ENCODE measurements at places on chromosomes 1 and 21.

DNA sequence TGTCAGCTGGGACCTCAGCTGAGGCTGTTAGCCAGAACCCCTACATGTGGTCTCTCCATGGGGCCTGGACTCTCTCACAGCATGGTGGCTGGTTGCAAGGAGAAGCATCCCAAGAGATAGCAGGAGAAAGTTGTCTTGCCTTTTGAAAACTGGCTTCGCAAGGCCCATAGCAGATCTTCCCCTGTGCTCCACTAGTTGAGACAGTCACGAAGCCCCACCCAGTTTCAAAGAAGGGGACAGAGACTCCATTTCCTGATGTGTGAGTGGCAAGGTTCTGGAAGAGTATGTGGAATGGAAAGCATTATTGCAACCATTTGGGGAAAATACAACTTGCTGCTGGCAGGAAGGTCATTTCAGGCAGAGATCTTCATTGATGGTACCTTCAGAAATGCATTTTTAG, 7.5 kb upstream of the CSRP1 start:
- DNase-seq, result no peak

GRCh38 chr1:19439464-19440171, 45.7 kb downstream of the CAPZB start:
- no peak for DNase-seq

DNA sequence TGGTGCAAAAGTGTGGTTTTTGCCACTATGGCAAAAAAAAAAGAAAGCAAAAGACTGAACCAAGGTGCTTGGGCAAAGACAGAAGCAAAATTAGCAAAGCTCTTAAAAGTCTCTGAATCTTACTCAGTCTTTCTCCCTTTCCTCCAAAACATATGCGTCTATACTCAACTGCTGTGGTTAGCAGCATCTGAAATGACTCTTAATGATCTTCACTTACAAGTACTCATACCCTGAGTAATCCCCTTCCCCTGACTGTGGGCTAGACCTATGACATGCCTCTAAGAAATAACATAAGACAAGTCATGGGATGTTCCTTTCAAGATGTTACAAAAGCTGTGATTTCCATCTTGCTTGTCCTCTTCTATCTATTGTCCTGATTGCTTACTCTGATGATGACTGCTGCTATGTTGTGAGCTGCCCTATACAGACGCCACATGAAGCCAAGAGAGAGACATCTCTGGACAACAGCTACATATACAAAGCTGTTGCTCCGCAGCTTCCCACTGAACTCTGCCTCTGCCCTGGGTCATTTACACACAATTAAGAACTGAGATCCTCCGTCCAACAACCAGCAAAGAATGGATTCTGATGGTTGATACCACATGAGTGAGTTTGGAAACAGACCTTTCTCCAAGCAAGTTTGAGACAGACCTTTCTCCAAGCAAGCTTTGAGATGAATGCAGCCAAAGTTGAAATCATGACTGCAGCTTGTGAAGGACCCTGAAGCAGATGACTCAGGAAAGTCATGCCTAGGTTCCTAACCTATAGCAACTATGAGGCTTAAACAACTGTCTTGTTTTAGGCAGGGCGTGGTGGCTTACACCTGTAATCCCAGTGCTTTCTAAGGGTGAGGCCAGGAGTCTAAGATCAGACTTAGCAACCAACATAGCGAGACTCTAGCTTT, 55.2 kb downstream of the PUM1 start:
- no peak for DNase-seq

- DNase-seq, result no peak
Observed at GRCh38 chr1:222909586-222909985, 94.7 kb downstream of the DISP1 start.

- DNase-seq, result no peak
Observed at GRCh38 chr1:61517345-61517744, 207.6 kb downstream of the TM2D1 start.

GRCh38 chr1:22611530-22611947, 24.9 kb upstream of the C1QA start:
- DNase-seq, result peak; percentile 24

DNA sequence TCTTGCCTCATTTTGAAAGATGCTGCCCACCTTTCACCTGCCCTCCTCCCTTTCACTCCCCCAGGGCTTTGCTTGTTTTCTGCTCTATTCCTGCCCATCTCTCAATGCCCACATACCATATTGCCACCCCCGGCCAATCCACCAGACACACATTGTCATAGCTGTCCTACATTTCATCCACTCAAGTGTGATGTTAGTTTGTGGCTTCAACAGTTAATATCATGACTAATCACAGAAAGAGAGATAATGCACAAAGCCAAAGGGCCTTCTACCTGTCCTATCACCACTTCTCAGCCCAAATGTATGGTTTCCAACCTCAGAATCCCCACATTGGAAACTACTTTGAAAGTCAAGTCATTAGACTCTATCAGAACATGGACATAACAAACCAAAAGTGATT, 18.0 kb upstream of the RCSD1 start:
- no peak for DNase-seq

GRCh38 chr1:226980122-226980560, 40.0 kb downstream of the COQ8A start:
- no peak for DNase-seq

DNA sequence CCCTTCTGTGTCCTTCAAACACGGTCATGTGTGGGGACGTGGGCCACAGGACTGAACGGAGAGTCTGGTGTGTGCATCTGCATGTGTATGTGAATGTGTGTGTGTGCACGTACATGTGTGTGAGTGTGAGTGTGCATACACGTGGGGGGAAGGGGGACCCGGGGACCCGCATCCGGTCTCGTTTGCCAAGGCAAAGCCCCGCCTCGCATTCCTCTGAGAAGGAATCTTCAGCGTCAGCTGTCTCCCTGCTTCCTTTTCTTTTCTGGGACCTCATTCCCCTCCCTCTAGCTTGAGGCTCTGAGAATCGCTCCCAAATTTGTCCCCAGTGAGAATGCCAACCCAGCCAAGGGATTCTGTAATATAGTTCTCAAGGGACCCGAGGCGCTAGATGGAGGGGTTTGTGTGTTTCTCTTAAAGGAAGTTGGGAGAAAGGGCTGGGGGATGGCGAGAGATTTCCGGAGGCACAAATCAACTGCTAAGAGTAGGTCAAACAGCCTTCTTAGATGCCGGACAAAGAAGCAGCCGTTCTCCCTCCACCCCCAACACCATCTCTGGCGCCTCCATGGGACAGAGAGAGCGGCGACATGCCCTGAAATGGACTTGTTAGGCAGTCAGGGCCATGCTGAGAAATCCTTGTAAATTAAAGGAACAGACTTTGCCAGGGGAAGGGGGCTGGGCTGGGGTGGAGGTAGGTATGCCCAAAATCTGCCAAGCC, 6.6 kb downstream of the IFFO2 start:
- DNase-seq, result peak; percentile 40

- DNase-seq, result no peak
Observed at GRCh38 chr21:25569084-25569483, 38.2 kb downstream of the MRPL39 start.

GRCh38 chr1:36115200-36115669, 9.8 kb downstream of the COL8A2 start:
- DNase-seq, result no peak

DNA sequence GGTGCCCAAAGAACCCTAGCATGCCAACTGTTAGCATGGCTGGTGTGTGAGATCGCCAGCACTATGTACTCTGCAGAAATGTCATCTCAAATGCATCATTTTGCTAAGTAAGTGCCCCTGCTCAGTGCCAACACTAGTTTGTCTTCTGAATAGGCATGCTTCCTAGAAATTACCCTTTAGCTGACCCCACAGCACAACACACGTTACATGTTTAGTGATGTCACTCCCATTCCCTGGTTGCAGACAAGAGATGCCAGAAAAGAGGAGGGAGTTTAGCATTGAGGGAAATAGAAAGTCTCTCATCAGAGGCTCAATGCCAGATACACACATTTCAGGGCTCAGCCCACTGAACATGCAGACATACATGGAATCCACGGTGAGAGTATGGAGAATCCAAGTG, 9.3 kb upstream of the ST6GALNAC3 start:
- no peak for DNase-seq

GRCh38 chr1:91891454-91891853, 5.5 kb upstream of the TGFBR3 start:
- no peak for DNase-seq

- DNase-seq, result no peak
Observed at GRCh38 chr1:47431534-47431933, 6.3 kb upstream of the FOXD2 start.

- DNase-seq, result no peak
Observed at GRCh38 chr1:160836561-160836960, 26.1 kb downstream of the CD244 start.

DNA sequence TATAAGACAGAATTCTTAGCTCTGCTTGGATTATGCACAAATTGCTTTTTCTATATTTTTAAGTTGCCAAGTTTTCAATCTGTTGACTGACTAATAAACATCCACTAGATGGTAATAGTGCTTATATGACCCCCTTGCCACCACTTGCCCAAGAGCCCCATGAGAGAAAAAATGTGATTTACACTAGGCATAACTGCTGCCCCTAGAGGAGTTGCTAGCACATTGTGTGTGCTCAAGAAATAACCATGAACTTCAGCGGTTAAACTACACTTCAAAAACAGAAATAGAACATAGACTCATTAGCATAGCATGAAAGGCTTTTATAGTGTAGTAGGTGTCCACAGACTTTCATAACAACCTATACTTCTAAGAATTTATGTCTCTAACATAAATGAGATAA, 61.4 kb downstream of the BRINP3 start:
- no peak for DNase-seq

DNA sequence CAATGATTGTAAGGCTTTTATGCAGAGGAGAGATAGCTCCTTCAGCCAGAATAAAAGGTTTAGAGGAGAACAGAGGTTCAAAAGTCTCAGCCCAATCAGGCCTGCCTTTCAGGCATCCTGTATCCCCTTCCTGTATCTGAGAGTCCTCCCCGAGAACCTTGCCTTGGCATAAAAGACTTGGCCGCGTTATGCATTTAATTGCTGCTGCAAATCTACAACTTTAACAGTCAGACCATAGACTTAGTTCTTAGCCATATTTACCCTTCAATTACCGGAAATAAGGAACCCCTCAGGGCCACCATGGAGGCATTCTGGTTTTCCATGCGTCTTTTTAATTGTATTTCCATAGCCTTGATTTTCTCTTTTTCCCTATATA, 18.3 kb upstream of the HYI start:
- DNase-seq, result no peak

GRCh38 chr1:245074232-245074747, 80.5 kb upstream of the KIF26B start:
- no peak for DNase-seq

DNA sequence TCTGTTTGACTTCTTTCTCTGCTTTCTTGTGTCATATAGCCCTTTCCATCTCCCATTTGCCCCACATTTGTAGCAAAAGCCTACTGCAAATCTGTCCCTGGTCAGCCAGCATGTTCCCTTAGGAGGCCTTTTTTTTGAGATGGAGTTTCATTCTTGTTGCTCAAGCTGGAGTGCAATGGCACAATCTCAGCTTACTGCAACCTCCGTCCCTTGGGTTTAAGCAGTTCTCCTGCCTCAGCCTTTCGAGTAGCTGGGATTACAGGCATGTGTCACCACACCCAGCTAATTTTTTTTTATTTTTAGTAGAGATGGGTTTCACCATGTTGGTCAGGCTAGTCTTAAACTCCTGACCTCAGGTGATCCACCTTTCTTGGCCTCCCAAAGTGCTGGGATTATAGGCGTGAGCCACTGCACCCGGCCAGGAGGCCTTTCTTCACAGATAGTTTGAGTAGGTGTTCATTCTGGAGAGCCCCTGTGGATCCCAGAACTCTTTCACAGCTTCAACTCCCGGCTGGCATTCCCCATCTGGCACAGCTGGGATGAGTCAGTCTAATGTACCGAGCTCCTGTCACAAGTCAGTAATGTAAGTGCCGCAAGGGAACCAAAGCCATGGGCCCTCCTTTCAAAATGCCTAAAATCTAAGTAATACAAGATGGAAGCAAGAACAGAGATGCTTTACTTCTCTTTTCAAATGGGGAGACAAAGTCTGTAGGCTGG, 9.4 kb upstream of the NHLH1 start:
- no peak for DNase-seq

DNA sequence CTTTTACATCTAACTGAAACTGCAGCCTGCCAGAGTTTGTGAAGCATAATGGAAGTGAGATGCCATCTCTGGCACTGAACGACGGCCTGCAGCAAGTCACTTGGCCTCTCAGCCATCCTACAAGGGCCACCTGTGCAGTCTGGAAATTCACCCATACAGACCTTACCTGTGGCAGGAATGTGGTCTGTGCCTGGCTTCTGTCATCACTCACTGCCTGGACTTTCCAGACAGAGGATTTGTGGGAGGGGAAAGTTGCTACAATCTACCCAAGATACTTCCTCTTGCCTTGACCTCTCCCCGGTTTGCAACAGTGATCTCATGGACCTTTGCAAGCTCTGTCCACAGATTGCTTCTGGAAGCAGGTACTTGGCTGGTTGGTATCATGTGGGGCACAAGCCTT, 58.4 kb upstream of the ATP1B1 start:
- no peak for DNase-seq

DNA sequence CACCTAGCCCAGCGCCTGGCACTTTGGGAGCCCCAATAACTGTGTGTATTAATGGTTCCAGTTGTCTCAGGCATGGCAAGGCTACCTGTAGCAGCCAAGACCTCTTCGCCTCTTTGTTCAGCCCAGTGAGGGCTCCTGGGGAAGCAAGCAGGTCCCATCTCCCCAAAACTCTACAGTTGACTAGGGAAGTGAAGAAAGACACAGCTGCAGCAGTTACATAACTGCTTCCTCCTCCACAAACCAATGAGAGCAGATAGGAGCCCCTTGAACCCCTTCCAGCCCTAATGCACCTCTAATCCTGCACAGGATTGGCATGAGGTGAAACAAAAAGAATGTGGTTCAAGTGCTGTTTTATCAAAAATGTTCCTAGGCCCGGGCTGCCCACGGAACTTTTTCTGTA, 100.5 kb downstream of the SYF2 start:
- no peak for DNase-seq

- no peak for DNase-seq
Observed at GRCh38 chr1:183567584-183567983, 22.7 kb downstream of the NCF2 start.

DNA sequence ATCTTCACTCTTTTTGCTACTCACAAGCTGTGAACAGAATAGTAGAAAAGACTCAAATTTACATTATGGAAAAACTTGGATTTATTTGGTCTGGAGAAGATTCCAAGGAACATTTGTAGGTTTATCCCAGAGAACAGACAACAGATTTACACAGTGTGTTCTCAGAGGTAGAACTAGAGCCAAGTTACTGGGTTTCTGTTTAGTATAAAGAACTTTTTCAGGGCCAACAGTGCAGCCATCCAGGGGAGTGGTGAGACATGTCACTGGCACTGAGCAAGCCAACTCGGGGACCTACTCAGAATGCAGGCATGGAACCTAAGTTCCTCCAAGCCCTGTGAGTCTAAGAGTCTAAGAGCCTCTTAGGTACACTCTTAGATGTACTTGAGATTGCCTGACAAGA, 142.6 kb downstream of the OMA1 start:
- no peak for DNase-seq
